NCI-H460 (cell line): ENCODE measurements at places on chromosomes 11 and 22. TPM values are rescaled to one million over a fixed set of nuclear protein-coding genes. Genes with fewer than 3 reads are reported as not detected.

DNA sequence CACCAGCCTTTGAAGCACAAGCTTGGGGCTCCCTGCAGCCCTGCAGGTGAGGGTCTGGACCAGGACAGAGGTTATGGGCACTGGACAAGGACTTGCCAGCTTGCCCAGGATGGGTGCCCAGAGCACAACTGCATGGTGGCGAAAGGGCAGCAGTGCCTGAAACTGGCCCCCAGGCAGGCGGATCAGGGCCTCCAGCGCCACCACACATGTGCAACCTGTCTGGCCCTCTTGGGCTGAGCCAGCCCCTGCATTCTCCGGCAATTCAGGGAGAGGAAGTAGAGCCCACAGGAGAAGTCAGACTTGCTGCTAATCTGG lies 18.8 kb downstream of the MB start:
- no peak for DNase-seq

- no peak for DNase-seq
Observed at GRCh38 chr11:71530602-71531001, 3.5 kb downstream of the KRTAP5-7 start.

DNA sequence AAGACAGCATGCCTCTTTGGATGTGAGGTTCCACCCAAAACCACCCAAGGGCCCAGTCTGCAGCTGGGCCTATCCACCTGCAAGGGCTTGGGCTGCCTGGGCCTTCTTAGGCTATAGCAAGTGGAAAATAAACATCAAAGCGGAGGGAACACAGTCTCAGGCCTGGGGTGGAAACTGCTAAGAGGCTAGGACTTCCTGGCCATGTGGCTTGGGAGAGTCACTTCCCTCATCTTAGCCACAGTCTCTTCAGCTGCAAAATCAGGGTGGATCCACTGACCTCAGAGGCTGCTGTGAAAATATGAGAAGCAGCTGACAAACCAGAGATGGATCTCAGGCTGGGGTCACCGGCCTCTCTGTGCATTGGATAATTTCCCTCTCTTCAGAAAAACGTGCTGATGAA lies 30.6 kb upstream of the TFIP11 start:
- DNase-seq = no peak

Gene TIMP3
- 0.38 and 0.42 TPM in 2 replicates for total RNA-seq

Gene HBG1
- not detected in 2 replicates for total RNA-seq

GRCh38 chr11:109984634-109985289 lies 108.4 kb upstream of the ZC3H12C start:
- DNase-seq = no peak

Gene CELSR1
- total RNA-seq = 7.0 and 8.7 TPM in 2 replicates

Gene MMP12
- total RNA-seq = not detected in 2 replicates

DNA sequence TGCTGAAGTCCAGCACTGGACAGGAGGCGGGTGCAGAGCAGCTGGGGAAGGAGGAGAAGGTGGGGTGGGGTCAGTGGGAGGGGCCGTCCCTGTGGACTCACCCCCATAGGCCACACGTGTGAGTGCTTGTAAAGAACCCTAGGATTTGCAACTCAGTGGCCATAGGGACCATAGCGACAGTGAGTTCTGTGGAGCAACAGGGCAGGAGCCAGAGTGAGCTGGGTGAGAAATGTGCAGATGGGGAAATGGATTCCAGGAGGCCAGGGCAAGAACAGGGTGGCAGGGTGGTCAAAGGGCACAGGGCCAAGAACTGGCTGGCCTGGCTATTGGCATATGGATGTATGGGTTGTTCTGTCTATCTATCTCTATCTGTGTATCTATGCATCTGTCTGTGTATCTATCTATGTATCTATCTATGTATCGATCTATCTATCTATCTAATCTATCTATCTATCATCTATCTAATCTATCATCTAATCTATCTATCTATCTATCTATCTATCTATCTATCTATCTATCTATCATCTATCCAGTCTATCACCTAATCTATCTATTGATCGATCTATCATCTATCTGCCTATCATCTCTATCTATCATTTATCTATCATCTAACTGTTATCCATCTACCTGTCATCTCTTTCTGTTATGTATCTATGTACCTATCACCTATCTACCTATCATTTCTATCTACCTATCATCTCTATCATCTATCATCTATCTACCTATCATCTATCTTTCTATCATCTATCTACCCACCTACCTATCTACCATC lies 889.0 kb downstream of the TBC1D22A start:
- no peak for DNase-seq

DNA sequence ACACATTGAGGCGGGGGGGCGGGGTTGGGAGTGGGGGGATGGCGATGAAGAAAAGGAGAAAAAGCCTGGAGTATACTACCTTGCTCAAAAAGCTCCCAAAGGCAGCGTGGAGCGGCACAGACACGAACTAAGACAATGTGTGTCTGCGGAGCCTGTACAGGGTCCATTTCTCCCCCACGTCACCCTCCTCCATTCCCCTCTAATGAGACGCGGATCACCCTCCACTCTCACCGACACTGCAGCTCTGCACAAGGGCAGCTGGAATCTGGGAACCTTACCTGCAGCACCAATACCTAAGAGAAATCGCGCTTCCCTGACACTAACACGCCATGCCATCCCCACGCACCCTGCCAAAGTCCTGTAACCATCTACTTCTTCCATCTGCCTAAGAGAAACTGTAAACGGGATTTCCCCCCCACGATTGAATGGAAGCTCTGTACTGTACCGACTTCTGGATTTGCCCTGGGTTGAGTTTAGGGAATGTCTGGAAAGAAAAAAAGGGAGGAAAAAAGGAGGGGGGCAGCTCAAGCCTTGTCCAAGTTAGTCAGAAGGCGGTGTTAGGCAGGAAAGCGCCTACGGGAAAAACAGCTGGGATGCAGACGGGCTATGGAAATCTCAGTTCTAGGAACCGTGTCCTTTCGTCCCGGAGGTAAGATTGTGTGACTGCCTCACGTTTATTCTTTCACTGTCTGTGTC lies 125.7 kb upstream of the C11orf58 start:
- no peak for DNase-seq

Gene OR51E2
- not detected in 2 replicates for total RNA-seq

DNA sequence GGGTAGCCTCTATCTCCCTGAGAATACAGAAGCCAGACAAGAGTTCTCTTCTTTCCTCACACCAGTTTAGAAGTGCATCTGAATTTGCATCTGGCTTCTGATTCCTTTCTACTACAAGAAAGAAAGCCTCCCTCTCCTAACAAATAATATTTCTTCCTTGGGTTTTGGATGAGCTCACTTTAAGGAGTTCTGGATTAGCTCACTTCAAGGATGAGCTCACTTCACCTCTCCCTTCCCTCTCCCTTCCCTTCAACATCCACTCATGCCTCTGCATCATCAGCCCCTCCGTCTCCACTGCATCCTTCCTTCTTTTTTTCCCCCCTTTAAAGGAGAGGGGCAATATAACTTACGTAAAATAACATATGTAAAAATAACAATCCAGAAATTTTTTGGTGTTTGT lies 1.6 kb upstream of the MTNR1B start:
- no peak for DNase-seq

DNA sequence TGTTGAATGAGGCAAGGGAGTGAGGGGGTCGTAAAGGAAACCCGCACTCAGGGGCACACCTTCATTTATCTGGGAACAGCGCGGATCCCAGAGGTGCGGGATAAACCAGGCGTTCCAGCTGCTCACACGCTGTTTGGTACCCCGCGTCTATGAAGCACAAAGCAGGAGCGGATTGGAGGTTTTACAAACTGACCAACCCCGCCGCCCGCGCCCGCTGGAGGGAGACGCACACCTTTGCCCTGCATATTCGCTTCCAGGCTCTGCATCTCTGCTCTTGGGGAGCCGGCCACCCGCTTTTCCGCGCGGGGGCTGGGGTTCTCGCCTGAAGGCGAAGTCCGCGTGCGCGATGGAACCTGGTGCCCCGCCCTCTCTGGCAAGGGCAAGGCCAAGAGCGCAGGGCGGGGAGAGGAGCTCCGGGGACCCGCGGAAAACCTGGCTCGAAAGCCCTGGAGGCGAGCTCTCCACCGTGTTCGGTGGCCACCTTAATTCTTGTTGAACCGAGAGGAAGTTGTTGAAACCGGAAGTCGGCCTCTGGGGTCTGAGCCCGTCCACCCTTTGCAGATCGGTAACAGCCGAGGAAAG lies 6.8 kb upstream of the ALX4 start:
- DNase-seq = no peak

Gene MUC2
- total RNA-seq = not detected in 2 replicates

DNA sequence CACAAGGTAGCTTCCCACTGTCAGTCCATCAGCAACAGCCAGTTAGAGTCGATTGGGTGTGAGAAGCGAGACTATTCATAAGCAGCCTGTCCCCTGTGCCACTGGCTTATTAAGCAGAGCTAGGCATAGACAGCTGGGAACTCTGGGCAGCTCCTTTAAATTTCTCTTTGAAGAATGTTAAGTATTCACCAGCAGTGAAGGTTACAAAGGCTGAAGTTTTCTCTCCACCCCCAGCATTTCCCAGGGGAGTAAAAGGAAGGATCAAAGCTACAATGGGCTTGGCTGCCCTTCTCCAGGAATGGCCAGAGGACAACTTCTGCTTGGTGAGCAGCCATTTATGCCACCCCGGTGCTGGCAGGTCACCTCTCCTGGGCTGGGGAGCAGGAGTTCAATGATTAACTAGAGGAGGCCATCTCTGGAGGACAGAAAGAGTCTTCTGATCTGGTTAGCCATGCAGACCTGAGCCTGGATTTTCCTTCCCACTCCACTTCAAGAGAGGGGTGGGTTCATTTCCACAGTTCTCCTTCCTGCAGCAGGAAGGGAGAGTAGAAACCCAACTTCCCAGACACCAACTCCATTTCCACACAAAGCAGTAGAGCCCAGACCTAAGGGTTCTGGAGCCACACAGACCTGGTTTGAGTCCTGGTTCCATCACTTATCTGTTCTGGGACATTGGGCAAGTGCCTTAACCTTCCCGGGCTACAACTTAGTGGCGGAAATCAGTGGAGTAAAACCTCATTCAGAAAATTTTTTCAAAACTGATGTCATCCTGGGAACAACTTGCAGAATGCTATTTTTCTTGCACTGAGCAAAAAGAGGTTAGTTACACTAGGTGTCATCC lies 22.6 kb downstream of the POU2AF3 start:
- DNase-seq = no peak

Gene VPREB1
- total RNA-seq = not detected in 2 replicates

DNA sequence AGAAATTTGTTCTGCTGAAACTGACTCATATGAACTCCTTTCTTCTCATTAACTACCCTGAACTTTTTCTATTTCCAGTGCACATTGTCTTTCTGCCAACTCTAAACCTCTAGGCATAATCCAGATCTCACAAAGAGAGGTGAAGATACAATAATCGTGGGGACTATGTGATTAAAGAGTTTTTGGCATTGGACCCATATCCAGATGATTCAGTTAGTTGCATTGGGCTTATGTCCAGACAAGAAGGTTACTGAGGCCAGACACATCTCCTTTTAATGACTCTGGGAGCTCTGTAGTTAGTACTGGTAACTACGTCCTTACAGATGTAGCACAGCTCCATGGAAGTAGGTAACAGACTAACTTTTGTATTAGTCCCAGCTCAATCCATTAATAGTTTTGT lies 273.0 kb downstream of the CASP12 start:
- DNase-seq = no peak

Gene OR2AT4
- not detected in 2 replicates for total RNA-seq

DNA sequence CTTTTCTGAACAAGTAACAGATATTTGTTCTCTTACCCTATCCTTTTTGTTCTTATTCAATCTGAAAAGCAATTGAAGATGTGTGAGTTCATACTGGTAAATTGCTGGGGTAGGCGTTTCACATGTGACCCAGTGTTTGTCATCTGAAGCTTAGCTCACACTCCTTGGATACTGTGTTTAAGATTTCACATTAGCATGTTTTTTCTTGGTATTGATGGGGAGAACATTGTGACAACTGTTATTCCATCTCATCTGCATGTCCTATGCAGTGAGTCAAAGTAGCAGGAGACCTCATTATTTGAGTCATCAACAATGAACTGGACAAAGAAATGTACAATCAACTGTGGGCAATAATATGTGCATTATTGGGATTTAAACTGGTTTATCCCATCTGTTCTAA lies 691.6 kb upstream of the ANO5 start:
- no peak for DNase-seq

DNA sequence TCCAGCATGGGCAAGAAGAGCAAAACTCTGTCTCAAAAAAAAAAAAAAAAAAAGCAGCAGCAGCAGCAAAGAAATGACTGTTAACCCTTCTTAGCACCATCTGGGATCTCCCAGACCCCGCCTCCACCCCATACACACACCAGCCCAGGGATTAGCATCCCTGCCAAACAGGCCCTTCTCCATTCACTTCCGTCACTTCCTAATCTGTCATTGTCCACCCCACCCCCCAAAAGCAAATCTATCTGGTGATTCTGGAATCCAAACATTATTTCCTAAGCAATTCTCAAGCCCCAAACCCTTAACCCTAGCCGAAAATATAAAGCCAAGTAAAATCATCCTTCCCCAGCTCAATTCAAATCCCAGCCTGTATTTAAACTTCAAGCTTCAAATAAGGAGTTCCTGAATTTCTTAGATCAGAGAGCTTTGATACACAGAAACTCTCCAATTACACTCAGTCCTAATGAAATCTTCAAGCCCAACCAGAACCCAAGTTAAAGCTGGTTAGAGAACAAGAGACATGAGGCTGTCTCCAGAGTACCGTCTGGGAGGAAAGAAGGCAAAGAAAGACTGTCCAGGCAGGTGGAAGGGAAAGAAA lies 6.0 kb upstream of the AHNAK start:
- no peak for DNase-seq

Gene MAJIN
- total RNA-seq = 0.63 TPM in 1 of 2 replicates, not detected in the other

DNA sequence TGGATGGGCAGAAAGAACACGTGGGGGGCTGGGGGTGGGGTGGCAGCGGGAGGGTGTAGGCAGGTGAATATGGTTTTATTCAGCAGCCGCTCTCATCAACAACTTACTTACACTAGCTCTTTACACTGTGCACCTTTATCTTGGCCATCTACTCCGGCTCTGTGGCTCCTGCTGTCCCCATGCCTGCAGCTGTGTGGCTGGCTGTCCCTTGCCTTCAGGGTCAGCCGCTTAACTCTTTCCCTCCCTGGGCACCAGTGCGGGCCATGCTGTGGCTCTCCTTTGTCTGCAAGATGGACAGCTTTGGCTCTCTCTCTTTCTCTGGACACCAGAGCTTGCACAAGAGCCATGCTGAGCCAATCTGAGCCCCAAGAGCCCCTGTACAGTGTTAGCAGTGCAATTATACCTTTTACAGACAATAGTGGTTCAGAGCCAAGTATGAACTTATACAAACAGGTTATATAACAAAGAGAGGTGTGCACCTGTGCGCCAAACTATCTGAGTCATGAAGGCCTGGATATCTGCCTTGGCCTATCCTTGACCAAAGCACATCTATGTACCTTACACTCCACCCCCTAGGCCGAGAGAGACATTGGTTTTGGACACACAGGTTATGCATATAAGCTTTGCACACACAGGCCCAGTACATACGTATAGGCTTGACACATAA lies 94.3 kb upstream of the CTSC start:
- no peak for DNase-seq

DNA sequence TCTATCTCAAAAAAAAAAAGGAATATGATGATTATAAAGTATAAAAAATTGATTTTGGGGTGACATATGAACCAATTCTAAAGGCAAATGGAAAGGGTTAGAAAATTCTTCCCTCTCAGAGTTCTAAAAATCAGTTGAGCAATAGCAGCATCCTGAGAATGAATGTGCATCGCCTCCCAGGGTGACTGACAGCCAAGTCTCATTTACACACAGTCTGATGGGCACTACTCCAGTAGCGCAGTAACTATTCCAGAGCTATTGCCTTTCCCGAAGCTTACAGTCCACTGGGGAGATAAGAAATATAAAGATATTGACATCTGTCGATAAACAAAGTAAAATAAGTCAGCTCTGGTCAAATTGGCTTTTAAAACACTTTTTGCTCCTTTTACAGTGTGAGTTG lies 32.3 kb upstream of the SORL1 start:
- no peak for DNase-seq

Gene TMPRSS5
- total RNA-seq = 0.15 TPM in 1 of 2 replicates, not detected in the other
